GM23248 (cell line): ENCODE measurements at places on chromosomes 12 and 14. TPM values are rescaled to one million over a fixed set of nuclear protein-coding genes. Genes with fewer than 3 reads are reported as not detected.

DNA sequence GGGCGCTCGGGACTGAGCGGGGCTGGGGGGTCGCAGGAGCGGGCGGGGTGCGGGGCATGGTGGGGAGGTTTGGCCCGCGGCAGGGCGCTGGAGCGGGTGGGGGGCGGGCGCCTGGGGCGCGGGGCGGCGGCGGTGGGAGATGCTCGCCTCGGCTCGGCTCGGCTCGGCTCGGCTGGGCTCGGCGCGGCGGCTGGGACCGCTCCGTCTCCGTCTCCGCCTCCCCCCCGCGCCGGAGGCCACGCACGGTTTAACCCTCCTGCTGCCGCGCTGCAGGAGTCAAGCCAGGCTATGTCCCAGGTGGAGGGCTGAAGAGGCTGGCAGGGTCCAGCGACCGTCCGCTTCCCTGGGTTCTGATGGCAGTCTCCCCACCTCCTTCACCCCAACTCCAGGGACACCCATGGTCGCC is at the start of gene PIANP:
Gene PIANP, minus strand, starts transcription at position 170 of the 406 bp plus-strand sequence. CDS start 2,754 bp downstream, outside the sequence.
- peak; percentile 73 for DNase-seq

DNA sequence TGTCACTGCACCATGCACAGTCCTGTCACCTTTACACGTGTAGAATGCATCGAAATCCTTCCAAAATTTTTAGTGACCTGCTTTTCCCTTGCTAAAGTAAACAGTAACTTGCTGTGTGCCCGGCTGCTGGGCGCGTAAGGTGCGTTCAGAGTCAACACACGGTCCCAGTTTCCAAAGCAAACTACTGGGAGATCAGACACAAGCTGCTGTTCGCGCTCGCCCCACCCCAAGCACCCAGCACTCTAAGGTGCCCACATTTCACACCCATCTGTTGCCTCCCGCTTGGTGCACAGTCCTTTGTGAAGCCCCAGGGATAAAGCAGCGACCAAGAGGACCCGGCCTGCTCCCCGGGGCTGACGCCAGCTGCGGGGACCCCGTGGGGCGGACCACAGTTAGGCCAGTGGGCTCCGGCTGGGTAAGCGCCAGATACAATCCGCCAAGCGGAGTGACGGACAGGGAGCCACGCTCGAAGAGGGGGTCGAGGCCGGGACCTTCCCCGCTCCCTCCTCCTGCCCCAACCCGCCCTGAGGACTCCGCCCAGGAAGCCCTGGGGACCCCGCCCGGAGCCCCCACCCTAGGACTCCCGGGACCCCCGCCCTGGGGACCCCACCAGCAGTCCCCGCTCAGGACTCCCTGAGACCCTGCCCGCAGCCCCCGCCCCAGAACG is 633 bp downstream of the STX2 start:
- peak; percentile 64 for DNase-seq

- DNase-seq: peak; percentile 66
Measured at GRCh38 chr14:105430565-105430964, 10.9 kb downstream of the MTA1 start.

- DNase-seq: no peak
Measured at GRCh38 chr12:39161465-39162085, 256.2 kb upstream of the CPNE8 start.

DNA sequence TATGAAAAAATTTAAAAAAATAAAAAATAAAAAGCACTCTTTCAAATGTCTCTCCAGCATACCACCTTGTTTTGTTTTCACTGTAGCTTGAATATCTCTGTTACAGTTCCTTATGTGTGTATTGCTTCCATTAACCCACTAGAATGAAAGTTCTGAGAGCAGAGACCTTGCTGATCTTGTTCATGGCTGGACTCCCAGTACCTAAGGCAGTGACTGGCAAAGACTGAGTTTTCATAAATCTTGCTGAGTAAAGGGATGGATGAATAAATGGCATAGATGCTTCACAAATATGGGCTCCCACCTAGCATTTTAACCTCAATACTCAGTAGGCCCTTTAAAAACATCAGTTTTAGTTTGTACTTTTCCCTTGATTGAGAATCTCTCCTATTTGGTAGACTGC is 915.9 kb downstream of the DIO2 start:
- no peak for DNase-seq

DNA sequence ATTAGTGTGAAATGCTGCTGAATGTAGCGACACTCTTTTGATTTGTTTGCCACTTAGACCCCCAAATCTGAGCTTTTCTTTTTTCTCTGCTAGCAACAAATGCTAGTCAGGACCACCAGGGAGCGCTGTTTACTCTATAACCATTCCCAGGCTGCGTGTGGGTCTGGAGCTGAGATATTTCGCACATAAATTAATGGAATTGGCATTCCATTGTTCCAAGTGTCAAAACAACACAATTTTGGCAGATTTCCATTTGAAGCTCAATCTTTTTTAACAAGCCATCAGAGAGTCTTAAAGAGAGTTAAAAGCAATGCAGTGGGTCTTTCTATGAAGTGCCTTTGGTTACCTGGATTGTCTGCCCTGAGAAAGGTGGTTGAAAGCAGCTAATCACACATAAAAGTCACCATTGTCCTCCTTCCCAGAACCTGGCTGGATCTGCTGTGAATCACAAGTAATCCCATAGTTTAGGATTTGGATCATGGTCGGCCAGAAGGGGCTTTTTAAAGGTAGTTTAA is 7.4 kb upstream of the TMEM132C start:
- DNase-seq: peak; percentile 50

DNA sequence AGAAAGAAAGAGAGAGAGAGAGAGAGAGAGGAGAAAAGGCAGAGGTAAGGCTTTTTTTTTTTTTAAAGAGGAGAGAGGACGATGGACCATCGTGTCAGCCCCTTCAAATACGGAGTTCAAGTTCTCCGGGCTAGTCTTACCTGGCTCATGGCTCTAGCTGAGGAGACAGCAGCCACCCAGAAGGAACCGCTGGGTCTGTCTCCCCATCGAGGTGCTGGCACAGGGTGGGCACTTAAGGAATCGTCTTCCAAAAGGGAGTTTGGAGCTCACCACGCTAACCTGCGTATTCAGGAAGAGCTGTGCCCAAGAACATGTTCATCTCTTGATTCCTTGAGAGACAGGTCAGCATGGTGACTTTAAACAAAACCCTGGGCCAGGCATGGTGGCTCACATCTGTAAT is 102.7 kb downstream of the SETD3 start:
- no peak for DNase-seq

DNA sequence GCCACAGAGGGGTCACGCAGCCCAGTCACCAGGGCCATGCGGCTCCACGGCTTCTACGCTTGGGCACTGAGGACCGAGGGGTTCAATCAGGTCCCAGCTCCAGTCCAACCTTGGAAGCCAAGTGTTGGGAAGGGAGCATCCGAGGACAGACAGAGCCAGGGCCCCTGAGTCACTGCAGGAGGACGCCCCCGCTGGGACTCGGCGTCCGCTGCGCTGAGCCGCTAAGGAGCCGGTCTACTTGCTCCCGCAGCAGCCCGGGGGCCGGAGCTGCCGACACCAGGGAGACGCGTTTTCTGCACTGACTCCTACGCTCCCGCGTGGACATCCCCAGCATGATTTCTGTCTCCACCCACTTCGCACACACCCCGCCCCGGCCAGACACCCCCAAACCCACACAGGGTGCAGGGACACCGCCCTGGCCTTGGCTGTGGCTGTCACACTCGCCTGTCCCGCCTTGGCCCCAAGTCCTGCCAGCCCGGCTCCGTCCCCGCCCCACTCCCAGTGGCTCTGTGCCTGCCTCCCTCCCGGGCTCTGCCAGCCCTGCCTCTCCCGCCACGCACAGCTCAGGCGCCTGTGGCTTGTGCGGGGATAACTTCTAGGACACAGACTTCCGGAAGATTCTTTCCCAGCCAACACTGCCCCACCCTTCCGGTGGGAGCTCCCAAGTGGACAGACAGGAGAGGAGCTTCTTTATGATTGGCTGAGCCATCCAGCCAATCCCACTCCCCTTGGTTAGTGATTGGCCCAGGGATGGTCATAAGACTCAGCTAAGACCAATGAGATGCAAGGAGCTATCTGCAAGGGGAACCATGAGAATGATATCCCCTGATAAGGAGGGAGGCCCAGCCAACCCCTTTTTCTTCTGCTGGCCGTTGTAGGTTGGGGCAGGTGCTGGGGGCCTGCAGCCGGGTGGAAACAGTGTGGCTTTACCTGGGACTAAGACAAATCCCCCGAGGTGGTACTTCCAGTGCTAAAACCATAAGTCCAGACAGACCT is 118.9 kb upstream of the SFSWAP start:
- DNase-seq: no peak

DNA sequence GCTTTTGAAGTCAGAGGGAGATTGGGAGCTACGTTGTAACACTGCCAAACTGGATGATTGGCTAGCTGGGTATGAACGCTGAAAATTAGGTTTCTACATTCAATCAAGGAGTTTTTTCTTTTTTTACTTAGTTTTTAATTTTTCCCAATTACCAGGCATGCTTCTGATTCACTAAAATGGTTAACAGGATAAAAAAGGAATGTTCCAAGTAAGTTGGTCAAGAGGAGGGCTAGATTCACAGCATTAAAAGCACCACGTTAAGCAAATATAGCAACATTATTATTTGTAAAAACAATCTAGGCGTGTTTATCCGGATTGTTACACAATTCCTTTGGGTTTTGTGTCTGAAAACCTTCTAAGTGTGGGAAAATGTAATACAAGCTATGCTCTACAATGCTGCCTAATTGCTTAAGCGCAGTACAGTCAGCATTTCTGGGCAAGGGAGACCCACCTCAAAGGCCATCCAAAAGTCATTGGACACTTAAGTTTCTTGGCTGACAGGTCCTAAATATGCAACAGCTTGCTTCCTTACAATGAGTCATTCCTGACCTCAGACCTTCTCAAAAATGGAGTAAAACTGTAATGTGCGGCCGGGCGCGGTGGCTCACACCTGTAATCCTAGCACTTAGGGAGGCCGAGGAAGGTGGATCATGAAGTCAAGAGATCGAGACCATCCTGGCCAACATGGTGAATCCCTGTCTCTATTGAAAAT is 1.2 kb downstream of the RPLP0 start:
- peak; percentile 92 for DNase-seq

GRCh38 chr12:99388671-99389195 is 258.8 kb upstream of the GARIN6 start:
- no peak for DNase-seq

NGB gene
- not detected in 2 replicates for total RNA-seq
